ENCODE measurements at places on chromosomes 2 and 18. TPM values are rescaled to one million over a fixed set of nuclear protein-coding genes. Genes with fewer than 3 reads are reported as not detected.

The MAB21L4 gene
- total RNA-seq, result not detected

The TRABD2A gene
- 41.7 TPM for total RNA-seq

The RAX gene
- not detected for total RNA-seq

The CD207 gene
- not detected for total RNA-seq

The SIX3 gene
- total RNA-seq, result not detected

The ERICH2 gene
- not detected for total RNA-seq

The LCT gene
- 0.07 TPM for total RNA-seq

The TUBB8B gene
- total RNA-seq, result not detected

The RNF144A gene
- 50.6 TPM for total RNA-seq

The MDH1B gene
- total RNA-seq, result 0.86 TPM

The NT5C1B gene
- not detected for total RNA-seq

The RPRM gene
- not detected for total RNA-seq

The PARD6G gene
- total RNA-seq, result not detected

The ZNF385B gene
- total RNA-seq, result not detected

The FIGN gene
- not detected for total RNA-seq

The CAPN14 gene
- 1.1 TPM for total RNA-seq

The KLHL14 gene
- total RNA-seq, result not detected

The CDK15 gene
- not detected for total RNA-seq

The LAMA1 gene
- not detected for total RNA-seq

DNA sequence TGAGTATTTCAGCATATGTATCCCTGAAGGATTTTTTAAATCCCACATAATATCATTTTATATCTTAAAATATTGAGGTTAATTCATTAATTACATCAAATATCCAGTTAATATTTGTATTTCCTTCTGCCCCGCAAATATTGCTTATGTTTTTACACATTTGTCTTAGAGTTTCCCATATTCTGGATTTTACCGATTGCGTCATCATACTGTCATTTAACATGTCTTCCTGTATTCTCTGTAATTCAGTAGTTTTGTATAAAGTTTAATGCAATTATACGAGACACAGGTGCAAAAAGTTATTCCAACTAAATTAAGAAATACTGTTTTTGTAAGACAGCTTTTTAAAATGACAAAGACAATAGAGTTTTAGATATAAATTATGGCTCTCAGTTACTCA, 33.5 kb upstream of the UBXN4 start:
- DNase-seq, result no peak

DNA sequence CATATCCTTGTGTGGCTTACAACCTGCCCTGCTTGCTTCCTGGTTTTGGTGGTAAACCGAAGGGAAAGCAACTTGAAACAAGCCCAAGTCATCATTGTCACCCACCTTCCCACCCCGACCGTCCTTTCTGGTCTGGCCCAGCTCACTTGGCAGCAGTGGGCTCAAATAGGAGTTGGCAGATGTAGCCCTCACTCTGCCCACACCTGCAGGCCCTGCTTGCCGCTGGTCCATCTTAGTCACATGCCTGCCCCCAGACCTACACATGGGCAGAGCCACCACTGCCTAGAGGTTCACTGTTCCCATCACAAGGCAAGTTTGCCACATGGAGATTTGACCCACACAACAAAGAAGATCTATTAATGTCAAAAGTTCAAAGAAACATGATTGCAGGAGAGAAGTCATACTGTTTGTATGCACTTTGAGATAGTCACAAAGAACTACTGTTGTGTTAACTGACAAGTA, 9.3 kb downstream of the EIPR1 start:
- no peak for DNase-seq

GRCh38 chr2:118223992-118224894, 136.0 kb downstream of the INSIG2 start:
- DNase-seq, result peak; percentile 45

- no peak for DNase-seq
Measured at GRCh38 chr2:8611700-8612099, 70.2 kb upstream of the ID2 start.

GRCh38 chr18:77078690-77079070, 53.9 kb downstream of the MBP start:
- no peak for DNase-seq

DNA sequence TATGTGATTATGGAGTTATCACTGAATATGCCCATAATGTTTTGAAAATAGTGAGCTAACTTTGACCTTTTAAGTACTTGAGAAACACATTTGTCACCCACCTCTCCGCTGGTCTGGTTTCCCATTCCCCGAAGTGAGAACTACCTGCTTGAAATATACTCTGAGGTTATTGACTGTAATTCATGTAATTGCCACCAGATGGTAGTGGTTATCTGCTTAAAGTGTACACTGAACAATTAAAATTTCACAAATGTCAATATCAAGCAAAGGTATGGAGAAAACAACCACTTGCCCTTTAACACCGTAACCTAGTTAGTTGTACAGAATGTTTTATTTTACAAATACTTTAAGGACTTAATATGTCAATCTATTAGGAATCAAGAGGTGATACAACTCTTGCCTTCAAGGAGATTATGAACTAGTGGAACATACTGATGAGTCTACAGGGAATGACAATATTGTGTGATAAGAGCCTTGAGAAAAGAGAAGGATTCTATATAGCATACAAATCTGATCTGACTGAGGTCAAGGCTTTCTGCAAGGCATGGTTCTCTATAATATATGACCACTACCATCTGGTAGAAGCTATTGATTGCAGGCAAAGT, 316.8 kb upstream of the KCNH7 start:
- DNase-seq, result no peak

DNA sequence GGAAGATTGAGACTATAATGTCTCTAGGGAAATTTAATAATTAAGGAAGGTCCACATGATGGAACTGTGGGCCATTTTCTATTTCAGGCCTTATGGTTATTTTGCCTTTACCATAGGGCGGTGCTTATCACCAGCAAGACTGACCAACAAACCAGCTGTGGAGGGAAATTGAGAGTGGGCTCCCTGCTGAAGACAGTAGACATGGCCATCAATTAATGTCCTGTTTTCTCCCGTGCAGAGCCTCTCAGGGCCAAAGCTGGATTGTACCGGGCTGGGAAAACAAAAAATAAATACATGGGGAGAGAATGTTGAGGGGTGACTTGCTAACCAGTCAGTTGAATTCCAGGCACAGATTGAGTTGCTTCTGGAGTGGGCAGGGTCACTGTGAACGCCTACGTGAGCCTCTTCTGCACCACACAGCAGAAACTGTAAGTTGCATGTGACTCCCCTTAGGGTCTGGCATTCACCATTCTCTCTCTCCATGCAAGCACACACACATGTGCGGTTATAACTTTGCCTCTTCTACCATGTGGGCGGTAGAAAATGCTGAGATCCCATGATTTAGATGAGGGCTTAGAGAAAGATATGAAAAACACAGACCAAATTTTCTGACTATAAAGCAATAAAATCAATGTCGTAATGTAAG, 128.5 kb downstream of the COPS8 start:
- no peak for DNase-seq

- no peak for DNase-seq
Measured at GRCh38 chr2:32963941-32964340, 17.2 kb downstream of the LTBP1 start.

DNA sequence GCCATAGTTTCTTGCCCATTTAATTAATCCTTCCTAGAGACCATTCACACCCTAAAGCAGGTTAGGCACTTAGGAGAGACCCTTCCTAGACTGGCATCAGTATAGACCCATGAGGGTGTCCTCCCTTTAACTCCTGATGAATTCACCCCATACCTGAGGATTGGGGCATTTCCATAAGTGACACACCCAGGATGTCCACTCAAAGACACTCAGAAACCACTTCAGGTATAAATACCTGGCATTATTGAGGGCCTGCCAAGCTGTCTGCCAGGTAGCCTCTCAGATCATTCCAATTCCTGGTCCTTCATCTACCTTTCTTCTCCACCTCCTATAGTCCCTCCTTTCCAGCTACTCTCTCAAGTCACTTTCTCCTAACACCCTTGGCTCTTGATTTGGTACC, 57.5 kb upstream of the SLC14A2 start:
- DNase-seq, result no peak

DNA sequence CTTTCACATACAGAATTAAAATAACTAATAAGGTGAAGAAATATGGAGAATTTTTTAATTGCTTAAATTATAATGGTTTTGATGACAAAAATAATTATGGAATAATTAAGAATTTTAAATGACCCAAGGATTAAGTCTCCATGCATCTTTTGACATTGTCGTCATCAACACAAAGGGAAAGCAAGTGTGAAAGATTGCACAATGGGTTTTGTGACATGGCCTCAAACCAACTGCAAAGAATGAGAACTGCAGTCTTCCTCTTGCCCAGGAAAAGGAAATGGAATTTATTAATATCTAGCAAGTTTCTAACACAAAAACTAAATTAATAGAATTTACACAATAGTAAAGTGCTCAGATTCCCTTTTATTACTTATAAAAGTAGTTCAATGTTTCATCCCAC, 329.1 kb upstream of the PKDCC start:
- no peak for DNase-seq

GRCh38 chr18:79458131-79458838, 62.6 kb downstream of the NFATC1 start:
- DNase-seq, result no peak

GRCh38 chr2:157785200-157785599, 90.9 kb downstream of the ACVR1 start:
- no peak for DNase-seq

GRCh38 chr18:48889981-48890762, 60.6 kb downstream of the SMAD7 start:
- DNase-seq, result no peak

DNA sequence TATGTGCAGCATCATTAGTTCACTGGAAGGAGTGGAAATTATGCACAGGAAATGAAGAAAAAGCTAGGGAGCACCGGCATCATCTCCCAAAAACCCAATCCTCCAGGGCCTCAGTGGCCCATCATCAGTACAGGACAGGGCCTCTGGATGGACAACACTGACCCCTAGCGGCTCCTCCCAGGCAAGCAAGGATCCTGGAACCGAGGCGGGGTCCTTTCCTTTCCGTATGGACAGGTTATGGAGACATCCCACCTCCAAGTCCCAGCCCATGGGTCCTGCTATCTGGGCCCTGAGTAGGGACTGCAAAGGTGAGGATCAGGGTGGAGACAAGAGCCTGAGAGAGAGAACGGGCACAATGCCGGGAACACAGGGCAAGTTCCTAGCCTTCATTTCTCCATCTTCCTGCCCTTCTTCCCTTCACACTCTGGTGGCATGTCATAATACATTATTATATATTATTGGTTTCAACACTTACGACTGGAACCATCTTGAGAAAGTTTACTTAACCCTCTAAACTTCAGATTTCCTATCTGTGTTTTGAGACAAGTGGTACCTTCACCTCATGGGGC, 68.2 kb downstream of the ZNF516 start:
- peak; percentile 23 for DNase-seq

DNA sequence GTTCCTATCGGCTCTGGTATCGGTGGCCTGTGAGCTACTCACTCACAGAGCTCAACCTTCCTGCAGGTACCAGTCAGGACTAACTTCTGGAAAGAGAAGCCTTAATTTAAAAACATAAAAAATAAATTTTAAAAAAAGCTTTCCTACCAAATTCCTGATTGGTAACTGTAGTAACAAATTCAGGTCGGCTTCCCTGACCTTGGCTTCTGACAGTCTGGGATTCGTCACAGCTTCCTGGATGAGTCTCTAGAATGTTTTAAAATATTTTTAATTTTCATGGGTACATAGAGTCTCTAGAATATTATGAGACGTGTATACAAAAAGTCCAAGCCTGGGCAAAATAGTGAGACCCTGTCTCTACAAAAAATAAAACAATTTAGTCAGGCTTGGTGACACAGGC, 45.0 kb upstream of the MTCL1 start:
- no peak for DNase-seq

DNA sequence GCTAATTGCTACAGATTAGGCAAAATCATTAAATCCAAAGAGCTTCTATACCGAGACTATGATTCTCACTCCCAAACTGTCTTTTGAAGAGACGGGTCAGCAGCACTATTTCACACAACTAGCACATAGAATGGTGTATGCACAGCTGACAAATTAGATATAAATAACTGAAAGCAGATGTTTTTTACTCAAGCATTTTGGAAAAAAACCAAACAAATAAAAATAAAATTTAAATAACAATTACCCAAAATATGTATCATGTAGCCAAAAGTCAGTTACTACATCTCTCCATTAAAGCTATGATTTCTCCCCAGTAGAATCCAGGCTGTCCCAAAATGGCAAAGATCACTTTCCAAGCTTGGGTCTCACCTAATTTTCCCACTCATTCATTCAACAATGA, 107.9 kb downstream of the TMEM163 start:
- no peak for DNase-seq

GRCh38 chr18:47912794-47913585, 17.5 kb downstream of the SMAD2 start:
- no peak for DNase-seq

DNA sequence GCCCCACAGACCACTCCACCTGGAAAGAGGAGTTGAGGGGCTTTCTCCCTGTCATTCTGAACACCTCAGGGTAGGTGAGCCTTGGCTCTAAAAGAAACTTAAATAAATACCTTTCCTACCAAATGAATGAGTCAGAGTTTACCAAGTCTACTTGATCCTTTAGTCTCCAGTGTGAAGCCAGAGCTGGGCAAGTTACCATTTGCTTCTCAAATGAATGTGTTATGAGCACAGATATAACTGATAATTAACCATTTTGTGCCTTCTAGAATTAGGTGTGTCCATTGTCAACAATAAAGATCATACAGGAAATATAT, 347.7 kb downstream of the KIAA1328 start:
- DNase-seq, result no peak

- no peak for DNase-seq
Measured at GRCh38 chr2:219003267-219003634, 10.0 kb upstream of the CRYBA2 start.

DNA sequence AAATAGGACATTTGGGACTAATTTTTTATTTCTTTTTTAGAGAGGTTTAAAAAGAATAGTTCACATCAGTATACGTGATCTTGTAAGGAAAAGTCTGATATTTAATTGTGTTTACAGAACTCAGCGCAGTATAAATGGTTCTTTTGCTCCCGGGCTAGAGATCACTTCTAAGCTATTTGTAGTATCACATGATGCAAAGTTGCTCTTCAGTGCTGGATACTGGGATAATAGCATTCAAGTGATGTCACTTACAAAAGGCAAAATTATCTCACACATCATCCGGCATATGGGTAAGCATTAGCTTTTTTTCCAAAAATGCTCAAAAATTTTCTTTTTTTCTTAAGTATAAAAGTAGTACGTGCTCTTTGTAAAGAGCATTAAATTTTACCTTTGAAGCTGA, 37.4 kb upstream of the CYP20A1 start:
- no peak for DNase-seq

DNA sequence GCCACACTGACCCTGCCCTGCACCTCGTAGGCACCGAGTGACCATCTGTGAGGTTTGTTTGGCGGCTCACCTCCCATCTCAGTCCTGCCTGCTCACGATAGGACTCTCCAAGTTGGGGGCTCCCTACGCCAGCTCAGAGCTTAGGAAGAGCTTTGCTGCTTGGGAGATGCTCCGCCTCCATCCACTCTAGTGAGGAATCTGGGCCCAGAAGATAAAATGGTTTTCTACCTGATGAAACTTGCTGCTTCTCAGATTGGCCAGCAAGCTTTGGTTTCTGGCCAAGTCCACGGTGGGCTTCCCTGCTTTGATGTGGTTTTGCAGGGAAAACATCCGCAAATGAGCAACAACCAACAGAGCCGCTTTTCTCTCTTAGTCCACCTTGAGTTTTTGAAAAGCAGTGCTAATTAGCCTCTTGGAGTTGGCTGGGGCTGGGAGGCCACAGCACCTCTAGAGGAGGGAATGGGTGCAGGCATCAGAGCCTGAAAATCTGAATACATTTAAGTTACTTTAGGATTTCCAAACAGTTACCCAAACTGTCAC, 42.2 kb downstream of the THNSL2 start:
- no peak for DNase-seq

GRCh38 chr2:170737821-170738220, 22.7 kb downstream of the SP5 start:
- no peak for DNase-seq
